Naive thymus-derived CD4-positive, alpha-beta T cell (primary cell): ENCODE measurements at places on chromosomes 2 and 18. TPM values are rescaled to one million over a fixed set of nuclear protein-coding genes. Genes with fewer than 3 reads are reported as not detected.

DNA sequence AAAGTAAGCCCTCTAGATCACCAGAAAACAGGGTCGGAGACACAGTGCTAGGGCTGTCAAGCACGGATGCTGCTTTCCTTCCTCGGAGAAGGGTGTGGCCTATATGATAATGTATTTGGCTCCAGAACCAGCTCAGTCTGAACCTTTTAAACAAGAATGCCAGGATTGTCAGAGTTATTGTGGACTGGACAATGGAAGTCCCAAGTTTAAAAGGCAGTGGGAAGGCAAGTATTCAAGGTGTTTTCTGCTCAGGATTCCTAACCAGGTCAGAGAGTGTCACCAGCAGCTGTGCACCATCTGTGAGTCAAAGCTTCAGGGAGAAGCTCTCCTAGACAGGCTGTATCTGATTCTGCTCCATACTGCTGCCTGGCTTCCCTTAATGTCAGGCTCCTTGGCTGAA, 94.8 kb downstream of the SPOPL start:
- no peak for DNase-seq

The KIF5C gene
- total RNA-seq, result 13.6 and 14.3 TPM in 2 replicates

The TCF7L1 gene
- total RNA-seq, result 0.16 TPM

The ACMSD gene
- total RNA-seq, result not detected

- peak; percentile 79 for DNase-seq
Observed at GRCh38 chr2:96145036-96145847, at the start of gene DUSP2. Gene DUSP2 (minus strand): TSS chr2:96145440. CDS start chr2:96145354, 86 bp downstream.
